Activated effector memory CD4-positive, alpha-beta T cell treated with anti-CD3 and anti-CD28 coated beads, Interleukin-2, amount 50 U/mL, for 16 hours (primary cell): ENCODE measurements at places on chromosomes 5 and 9.
A peak's percentile ranks its signal among the peaks of the same experiment; 100 is the strongest.

- DNase-seq = no peak
These were observed 5.9 kb downstream of the CSNK1A1 start for GRCh38 chr5:149545327-149545726.

GRCh38 chr5:115588640-115589039 lies 13.6 kb downstream of the TICAM2 start:
- DNase-seq = no peak

GRCh38 chr9:21902136-21902535 lies 92.1 kb downstream of the CDKN2A start:
- DNase-seq = no peak

DNA sequence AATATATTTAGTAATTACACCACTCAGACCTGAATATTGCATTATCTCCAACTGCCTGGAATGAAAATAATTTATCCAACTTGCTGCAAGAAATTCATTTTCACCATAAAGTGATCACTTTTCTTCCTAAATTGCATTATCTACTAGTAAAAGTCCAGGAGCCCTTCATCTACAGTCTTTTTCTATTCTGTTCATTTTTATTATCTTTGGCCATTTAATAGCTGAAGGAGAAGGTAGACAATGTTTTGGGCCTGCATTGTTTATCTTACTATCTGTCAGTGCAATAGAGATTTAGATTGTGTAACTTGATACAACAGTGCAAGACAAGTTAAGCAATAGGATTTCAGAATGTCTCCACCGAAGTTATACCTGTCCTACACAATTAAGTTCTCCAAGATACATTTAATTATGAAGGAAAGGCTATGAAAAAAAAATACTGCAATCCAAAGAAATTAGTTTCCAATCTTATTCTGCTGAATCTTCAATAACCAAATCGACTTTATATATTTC lies 1339.7 kb upstream of the CDH6 start:
- DNase-seq = no peak

- no peak for DNase-seq
These were observed 988.3 kb downstream of the TLE1 start for GRCh38 chr9:80701061-80701460.

DNA sequence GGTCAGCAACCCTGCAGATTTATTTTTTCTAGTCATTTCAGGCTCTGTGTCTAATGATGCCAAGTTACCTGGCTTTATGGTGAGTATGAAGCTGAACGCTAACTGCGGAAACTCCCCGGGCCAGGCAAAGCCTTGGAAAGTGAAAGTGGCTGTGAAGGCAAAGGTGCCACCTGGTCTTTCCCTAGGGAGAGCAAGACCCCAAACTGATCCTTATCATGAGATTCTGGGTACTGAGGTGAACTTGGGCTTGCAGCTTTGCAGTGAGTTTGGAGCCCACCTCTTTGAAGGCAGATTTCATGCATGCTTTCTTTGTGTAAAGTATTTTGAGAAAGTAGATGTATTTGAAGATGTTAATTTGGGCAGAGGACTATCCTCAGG lies 63.3 kb downstream of the CARTPT start:
- no peak for DNase-seq

DNA sequence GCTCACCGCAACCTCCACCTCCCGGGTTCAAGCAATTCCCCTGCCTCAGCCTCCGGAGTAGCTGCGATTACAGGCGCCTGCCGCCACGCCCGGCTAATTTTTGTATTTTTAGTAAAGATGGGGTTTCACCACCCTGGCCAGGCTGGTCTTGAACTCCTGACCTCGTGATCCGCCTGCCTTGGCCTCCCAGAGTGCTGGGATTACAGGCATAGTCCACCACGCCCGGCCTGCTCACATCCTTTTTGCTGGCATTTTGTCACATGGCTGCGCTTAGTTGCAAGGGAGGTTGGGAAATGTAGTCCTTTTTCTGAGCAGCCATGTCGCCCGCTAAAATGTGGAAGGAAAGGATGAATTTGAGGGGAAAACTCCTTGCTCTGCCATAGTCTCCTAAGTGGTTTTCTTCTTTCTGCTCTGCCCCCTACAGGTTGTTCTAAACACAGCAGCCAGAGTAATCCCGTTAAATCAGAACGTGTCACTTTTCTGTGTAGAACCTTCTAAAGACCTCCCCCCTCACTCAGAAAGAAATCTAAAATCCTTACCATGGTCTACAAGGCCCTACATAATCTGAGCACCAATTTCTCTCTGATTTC lies 57.8 kb upstream of the HSPA9 start:
- DNase-seq = peak; percentile 53

GRCh38 chr5:123557907-123558306 lies 45.9 kb downstream of the CSNK1G3 start:
- DNase-seq = no peak

DNA sequence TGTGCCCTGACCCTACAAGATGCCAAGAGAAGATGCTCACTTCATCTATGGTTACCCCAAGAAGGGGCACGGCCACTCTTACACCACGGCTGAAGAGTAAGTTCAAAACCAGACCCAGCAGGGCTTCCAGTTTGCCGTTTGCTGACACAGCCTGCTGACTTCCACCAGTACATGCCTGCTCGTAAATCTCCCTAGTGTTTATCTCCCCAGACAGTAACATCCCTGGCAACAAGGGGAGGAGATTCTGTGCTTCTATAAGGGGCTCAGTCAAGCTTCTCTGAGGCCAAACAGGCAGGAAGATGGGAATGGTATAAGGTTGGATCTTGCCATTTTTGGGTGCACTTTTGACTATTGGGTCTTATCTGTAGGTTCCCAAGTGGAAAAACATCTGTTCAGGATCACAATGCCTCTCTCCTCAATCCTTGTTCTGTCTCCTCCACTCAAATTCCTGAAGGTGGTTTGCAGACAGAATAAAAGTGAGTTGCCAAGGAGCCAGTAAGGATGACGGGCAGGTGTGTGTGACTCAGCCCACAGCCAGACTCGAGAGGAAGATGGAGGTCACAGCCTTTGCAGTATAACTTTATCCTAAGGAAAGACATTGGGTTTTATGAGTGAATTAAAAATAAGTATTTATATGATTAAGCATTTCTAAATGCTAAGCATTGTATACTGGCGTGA lies 1.9 kb downstream of the MLANA start:
- DNase-seq = no peak

- DNase-seq = no peak
These were observed 74.5 kb downstream of the RASEF start for GRCh38 chr9:82988488-82988887.

GRCh38 chr5:116881921-116882531 lies 307.4 kb upstream of the SEMA6A start:
- DNase-seq = no peak

DNA sequence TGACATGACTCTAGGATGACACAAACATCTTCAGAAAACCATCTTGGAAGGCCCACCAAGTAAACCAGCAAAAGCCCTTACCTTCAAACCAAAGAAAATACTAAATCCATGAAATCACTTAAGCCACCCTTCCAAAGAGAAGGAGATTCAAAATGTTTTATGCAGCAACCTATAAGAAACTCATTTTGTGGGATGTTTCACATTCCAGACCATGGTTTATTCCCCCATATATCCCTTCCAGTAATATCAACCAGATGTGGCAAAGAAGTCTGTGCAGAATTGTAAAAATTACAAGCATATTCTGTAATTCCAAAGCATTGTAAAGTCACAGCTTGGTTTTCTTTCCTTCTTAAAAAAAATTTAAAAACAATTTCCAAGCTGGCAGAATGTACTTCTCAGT lies 117.4 kb downstream of the SLIT3 start:
- DNase-seq = no peak

- no peak for DNase-seq
These were observed 556.8 kb upstream of the DMAC1 start for GRCh38 chr9:8356406-8356805.

GRCh38 chr9:29311221-29311620 lies 1737.9 kb upstream of the C9orf72 start:
- DNase-seq = no peak

- no peak for DNase-seq
These were observed 17.0 kb downstream of the CAMK2A start for GRCh38 chr5:150272531-150272930.

DNA sequence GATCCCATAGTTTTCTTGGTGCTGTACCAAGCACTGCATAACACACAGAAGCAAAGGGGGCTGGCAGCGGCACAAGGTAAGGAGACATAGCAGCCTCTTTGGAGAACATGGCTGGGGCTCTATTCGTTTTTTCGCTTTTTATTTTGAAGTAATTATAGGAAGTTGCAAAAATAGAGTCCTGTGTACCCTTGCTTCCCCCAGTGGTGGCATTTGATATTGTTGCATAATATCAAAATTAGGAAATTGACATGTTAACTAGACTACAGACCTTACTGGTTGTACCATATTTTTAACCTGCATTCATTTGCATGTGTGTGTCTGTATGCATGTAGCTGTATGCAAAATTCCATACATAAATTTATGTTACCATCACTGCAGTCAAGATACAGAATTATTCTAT lies 6.6 kb upstream of the UBQLN1 start:
- no peak for DNase-seq

GRCh38 chr5:135360278-135361274 lies 38.5 kb downstream of the MACROH2A1 start:
- no peak for DNase-seq

DNA sequence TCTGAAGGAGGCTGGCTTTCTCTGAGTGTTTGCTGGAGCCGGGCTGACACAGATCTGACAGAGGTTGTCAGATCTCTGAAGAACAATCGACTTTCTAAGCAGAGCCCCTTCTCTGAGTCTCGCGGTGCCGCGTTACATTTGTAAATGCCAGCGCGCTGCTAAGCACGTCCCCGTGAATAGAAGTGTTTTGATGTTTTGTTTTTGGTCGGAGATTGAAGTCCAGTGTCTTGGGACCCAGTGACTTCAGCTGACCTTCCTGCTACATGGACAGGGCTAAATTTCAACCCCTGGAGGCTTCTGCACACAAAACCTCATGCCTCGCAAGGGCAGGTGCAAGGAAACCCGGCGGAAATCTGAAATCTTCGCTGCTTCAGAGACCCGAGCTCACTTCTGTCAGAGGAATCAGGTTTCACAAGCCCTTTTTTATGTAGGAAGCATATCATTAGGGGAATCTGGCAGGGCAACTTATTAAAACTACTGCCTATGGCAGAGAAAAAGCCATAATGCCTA lies 27.2 kb downstream of the NEUROG1 start:
- DNase-seq = no peak
